ENCODE measurements at places on chromosomes 3 and 15.

DNA sequence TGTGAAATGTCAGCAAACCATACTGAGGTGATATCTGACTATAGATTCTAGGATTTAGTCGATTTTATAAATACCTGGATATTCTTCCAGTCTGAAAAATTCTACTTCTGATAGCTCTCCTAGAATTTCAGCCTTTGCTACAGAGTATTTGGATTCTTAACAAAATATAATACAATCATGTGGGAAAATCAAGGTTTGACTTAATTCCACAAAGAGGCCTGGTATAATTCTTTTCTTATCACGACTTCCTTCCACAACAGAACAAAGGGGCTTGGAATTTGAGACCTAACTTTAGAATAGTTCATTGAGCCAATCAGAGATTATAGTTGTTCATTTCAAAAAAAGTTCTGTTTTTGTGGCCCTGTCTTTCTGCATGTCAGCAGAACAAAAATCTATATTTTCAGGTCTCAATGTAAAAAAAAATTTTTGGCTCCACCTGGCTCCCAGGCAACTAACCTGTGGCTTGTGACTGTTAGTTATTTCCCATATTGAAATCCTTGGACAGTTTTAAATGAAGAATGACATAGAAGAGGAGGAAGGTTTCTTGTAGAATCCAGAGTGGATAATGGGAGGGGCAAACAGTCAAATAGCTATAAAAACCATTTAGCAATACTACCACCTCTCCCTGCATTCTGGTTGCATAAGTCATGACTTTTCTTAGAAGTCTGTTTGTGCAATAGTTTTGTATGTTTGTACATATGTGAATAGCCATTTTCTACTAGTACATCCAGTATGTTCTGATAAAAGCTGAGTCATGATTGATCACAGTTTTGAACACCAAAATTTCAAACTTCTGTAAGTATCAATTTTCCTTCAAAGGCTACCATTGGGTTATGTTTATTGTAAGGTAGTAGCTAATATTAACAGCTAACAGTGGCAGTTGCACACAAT, 4.0 kb downstream of the TM4SF1 start:
- DNase-seq, result no peak

DNA sequence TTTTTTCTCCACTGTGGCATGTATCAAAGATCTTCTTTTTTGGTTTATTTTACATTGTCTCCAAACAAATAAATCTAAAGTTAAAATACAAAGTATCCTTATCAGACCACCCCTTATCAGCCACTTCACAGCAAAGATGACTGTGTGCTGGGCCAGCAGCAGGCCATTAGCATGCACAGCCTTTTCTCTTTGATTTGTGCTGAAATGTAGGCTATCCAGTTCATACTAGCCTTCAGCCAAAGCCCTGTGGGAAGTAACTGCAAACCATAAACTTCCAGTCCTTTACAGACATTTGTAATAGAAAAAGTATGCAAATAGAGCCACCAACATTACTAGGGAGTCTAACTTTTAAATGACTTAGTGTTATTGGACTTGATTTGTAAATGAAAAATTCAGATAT, 816.3 kb downstream of the FHIT start:
- DNase-seq, result no peak

DNA sequence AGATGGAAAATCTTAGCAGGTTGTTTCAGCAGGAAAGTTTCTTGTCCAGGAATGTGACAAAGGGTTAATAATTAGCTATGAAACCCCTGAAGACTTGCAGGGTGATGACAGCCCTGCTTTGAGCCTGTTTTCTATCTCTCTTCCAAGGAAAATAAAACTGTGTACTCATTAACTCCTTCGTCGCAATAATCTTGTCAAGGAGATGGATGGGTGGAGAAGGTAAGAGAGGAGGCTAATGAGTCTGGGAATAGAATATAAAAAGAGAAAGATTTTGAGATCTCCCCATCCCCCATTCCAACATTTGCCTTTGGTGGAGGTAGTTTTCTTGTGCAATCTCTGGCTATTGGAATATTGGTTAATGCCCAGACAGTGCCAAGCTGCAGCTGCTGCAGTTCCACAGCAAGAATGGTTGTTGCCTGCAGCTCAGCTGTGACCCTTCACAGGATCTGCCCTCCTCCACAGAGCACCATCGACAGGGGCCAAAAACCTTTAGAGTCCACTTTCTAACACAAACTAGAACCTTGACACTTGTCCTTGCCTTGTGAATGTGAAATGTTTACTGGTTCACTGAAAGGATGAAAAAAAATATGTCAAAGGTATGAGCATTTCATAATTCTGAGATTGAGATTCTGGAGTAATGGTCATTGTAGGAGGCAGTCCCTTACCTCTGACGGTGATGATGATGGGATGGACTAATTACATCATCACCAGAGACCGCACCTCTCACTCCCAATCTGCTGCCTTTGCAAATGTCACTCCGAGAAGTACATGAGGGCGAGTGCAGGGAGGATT, 4.2 kb upstream of the LRIG1 start:
- DNase-seq, result no peak

DNA sequence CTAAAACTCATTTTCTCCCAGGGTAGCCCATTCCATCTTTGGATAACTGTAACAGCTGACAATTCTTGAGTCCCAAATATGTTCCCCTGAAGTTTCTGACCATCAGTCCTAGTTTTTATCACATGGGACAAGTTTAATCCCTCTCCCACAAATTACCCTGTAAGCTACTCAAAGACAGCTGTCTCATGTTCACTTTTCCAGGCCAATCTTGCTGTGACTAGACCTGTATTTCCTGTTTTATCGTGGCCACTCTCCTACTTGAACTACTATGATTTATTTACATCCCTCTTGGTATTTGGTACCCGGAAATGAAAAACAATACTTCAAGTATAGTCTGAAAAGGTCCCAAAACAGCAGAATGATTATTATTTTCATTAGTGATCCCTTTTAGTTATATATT, 95.1 kb upstream of the MEX3B start:
- no peak for DNase-seq

All from suppressor macrophage (primary cell).